ENCODE measurements at places on chromosomes 2 and 18. TPM values are rescaled to one million over a fixed set of nuclear protein-coding genes. Genes with fewer than 3 reads are reported as not detected.

DNA sequence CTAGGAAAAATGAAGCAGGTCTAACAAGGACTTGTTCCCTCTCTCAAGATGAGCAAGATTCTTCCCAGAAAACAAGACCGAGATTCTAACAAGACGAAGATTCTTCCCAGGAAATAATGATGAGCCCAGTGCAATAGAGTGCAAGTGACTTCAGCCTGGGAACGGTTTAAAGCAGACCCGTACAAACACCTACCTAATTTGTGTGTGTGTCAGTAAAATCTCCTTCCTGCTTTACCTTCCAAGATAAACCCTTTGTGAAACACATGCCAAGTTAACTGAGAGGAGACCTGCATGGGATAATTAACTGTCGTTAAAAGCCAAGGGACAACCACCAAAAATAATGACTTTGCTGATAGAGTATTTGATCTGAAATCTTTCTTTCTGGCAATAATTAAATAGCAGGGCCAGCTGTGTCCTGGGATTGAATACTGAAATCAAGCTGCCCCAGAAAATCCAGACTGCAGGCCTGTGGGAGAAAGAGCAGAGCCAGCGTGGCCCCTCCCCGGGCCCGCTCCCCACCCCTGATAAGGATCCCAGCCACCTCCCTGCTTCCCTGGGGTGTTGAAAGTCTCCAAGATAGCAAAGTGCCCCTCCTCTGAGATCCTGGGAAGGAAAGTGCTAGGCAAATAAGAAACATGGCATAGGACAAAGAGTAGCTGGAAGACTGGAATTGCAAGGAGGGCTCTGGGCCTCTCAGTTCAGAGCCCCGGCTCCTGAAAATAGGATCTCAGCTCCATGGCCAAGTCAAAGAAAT lies 145.5 kb downstream of the CYP26B1 start:
- DNase-seq: no peak
- H3K36me3 ChIP-seq: no peaks in the 10 kb centered on the region
- H3K27ac ChIP-seq: no peak overlapping the region
- no peak overlapping the region for H3K4me3 ChIP-seq
- no peaks in the 10 kb centered on the region for H3K4me1 ChIP-seq

DNA sequence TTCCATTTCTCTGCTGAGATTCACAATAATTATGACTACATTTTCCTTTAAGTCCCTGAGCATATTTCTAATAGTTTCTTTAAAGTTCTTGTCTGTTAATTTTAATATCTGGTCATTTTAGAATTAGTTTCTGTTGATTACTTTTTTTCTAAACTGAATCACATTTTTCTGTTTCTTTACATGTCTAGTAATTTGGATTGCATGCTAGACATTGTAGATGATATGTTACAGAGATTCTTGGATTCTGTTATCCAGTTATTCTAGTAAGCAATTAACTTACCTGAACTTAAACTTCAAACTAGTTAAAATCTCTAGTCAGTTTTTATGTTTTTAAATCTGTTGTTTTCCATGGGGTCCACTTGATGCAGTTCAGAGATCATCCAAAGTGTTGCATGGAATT lies 214.0 kb downstream of the MYO1B start:
- no peaks in the 10 kb centered on the region for H3K27me3 ChIP-seq
- no peak overlapping the region for H3K4me3 ChIP-seq
- peaks cover under 1% of the 10 kb centered on the region for H3K4me1 ChIP-seq
- no peak for DNase-seq
- no peak overlapping the region for H3K27ac ChIP-seq
- no peaks in the 10 kb centered on the region for H3K36me3 ChIP-seq

DNA sequence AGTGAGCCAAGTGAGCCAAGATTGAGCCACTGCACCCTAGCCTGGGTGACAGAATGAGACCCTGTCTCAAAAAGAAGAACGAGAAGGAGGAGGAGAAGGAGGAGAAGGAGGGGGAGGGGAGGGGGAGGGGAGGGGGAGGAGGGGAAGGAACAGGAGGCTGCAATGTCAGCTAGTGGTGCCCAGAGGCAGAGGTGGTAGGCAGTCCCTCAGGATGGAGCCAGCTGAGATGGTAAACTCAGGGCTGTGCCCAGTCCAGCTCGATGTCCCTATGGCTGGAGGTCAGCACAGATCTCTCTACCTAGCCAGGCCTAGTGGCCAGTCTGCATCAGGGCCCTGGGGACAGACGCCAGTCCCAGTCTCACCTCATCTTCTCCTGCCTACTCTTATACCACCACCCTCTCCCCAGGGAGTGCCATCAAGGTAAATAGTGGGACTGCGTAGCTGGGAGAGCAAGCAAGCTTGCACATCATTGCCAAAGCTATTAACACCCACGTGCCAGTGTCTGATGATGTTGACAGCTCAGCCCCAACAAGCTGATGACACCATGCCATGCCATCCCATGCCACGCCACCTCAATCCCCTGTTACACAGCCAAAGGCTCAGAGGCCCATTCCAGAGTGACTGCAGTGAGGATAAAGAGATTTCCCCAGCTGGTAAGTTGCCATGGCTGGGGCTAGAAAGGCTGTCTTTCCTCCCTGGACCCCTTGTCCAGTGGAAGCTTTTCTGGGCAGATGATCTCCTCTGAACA lies 7.6 kb upstream of the PLB1 start:
- H3K4me1 ChIP-seq: no peaks in the 10 kb centered on the region
- H3K36me3 ChIP-seq: no peaks in the 10 kb centered on the region
- no peak overlapping the region for H3K27ac ChIP-seq
- no peak overlapping the region for H3K4me3 ChIP-seq
- H3K27me3 ChIP-seq: no peaks in the 10 kb centered on the region

GRCh38 chr18:31410716-31411483 lies 34.3 kb downstream of the DSG4 start:
- H3K4me1 ChIP-seq: no peaks in the 10 kb centered on the region
- no peaks in the 10 kb centered on the region for H3K36me3 ChIP-seq
- no peak for DNase-seq
- no peak overlapping the region for H3K27ac ChIP-seq
- no peak overlapping the region for H3K4me3 ChIP-seq

Gene PECR
- 20.5 TPM for total RNA-seq

Gene CXCR4
- 164 TPM for total RNA-seq
